Thyroid gland (tissue), 4 donors: ENCODE measurements at places on chromosomes 5 and 9. TPM values are rescaled to one million over a fixed set of nuclear protein-coding genes. Genes with fewer than 3 reads are reported as not detected.
A peak's percentile ranks its signal among the peaks of the same experiment; 100 is the strongest.

DNA sequence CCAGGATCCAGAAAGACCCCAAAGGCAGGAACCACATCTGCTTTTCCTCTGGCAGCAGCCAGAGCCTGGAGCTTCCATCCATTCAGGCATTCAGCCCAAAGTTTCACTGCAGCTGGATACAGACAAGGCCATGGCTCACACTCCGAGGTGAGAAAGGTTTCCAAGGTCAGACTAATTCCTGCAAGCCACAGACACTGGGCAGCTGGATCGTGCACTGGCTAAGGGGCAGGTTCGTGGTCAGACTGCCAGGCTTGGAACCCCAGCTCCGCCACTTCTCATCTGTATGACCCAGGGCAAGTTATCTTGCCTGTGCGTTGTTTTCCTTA is 36.9 kb downstream of the SPOCK1 start:
- no peak overlapping the region for H3K27ac ChIP-seq
- no peaks in the 10 kb centered on the region for H3K36me3 ChIP-seq
- H3K4me1 ChIP-seq: peaks cover 18% of the 10 kb centered on the region
- no peak overlapping the region for H3K4me3 ChIP-seq
- H3K27me3 ChIP-seq: no peaks in the 10 kb centered on the region
- no peak for DNase-seq

DNA sequence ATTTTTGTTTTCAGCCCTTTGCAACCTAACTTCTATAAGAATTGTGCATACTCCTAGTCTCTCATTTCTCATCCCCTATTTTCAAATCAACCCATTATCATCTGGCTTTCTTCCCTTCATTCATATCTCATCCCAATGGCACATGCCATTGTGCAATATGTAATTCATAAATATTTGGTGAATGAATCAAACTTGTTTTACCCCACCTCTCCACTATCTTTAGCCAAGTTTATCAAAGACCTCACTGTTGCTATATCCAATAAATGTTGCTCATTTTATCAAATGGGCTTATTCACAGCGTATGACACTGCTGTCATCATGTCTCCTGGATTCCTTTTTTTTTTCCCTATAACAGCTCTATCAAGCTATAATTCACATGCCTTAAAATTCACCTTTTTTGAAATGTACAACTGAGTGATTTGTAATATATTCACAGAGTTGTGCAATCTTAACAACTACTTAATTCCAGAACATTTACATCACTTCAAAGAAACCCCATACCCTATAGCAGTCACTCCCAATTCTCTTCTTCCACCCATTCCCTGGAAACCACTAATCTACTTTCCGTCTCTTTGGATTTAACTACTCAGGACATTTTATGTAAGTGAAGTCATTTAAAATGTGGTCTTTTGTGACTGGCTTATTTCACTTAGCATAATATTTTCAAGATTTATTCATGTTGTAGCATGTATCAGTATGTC is 214.4 kb upstream of the PAPPA start:
- DNase-seq: no peak
- no peak overlapping the region for H3K27ac ChIP-seq
- H3K4me3 ChIP-seq: no peak overlapping the region
- H3K27me3 ChIP-seq: no peaks in the 10 kb centered on the region

GRCh38 chr5:141870228-141870627 is 8.0 kb downstream of the PCDH1 start:
- H3K27me3 ChIP-seq: no peaks in the 10 kb centered on the region
- DNase-seq: peak; percentile 47
- peaks cover 12% of the 10 kb centered on the region for H3K4me1 ChIP-seq
- H3K36me3 ChIP-seq: peaks cover 3% of the 10 kb centered on the region
- H3K27ac ChIP-seq: no peak overlapping the region

C5orf58 gene
- not detected for total RNA-seq

DAB2IP gene
- total RNA-seq: 47.1 TPM

IL13 gene
- total RNA-seq: not detected
